ENCODE measurements at places on chromosomes 2 and 18.

DNA sequence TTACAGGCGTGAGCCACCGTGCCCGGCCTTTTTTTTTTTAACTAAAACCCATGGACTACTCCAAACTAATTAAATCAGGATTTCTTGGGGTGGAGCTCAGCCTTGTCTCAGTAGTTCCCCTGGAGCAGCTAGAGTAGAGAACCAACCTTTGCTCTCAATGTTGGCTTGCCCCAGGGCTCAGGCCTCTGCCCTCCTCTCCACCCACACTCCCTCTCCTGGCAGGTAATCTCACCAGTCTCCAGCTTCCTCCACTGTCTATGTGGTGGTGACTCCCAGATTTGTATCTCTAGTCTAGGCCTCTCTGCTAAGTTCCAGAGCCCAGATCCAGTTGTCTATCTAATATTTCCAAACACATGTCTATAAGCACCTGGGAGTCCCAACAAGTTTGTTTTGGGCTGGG lies 9.6 kb upstream of the MTA3 start:
- no peak for DNase-seq

- no peak for DNase-seq
Measured at GRCh38 chr2:54073796-54074195, 41.6 kb upstream of the ACYP2 start.

DNA sequence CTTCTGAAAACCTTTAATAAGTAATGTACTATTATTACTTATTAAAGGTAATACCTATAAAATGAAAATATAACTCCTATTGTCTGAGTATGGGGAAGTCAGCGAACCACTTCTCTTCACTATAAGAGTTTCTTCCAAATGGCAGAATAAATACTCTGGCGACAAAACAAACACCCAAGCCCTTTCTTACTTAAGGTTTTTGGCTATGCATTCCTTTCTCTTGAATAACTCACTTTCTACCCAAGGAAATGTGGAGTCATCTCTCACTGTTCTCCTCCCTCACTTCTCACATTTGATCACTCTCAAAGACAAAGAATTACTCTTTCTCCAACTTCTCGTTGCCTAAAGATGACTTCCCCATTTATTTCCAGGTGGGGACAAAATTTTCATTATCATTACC lies 816.8 kb upstream of the CRIM1 start:
- no peak for DNase-seq

- no peak for DNase-seq
Measured at GRCh38 chr2:104443145-104443544, 410.8 kb upstream of the POU3F3 start.

DNA sequence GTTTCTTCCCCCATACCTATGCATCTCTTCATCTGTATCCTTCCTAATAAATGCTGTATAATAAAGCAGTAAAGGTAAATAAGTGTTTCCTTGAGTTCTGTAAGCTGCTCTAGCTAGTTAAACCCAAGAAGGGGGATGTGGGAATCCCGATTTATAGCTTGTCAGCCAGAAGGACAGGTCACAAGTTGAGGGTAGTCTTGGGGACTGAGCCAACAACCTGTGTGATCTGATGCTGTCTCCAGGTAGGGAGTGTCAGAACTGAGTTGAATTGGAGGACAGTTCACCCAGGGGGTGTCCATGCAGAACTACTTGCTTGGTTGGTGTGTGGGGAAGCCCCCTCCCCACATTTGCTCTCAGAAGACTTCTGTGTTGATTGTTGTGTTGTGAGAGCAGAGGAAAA lies 112.4 kb downstream of the LDLRAD4 start:
- DNase-seq: no peak

- DNase-seq: no peak
Measured at GRCh38 chr2:200159829-200160781, 146.4 kb upstream of the SPATS2L start.

All from iPS-NIHi11 (cell line).